Astrocyte of the cerebellum (primary cell): ENCODE measurements at places on chromosomes 12 and 14.

GRCh38 chr14:57729208-57730187 lies 136.4 kb downstream of the SLC35F4 start:
- no peak for DNase-seq

- no peak for DNase-seq
Observed at GRCh38 chr12:126627596-126627995, 1562.4 kb downstream of the AACS start.

DNA sequence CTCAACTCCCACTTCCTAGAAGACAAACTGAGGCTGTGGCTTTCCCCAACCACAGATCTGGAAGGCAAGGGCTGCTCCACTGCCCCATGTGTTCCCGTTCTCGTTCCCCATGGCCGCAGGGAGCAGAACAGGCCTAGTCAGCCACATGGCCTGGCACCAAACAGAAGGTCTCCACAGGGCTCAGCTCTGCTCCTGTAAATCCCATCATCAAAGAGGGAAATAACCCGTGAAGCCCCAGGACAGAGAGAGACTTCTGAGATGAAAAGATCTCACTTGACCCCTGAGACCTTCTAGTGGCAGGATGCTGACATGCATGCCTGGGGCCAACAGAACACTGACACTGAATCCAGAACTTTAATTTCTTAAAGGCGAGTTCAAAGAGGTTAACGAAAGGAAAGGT lies 68.9 kb downstream of the BCL11B start:
- DNase-seq: no peak

GRCh38 chr14:33932576-33933345 lies 18.1 kb downstream of the EGLN3 start:
- DNase-seq: peak; percentile 51

- DNase-seq: no peak
Observed at GRCh38 chr14:100439781-100440180, 116.6 kb downstream of the SLC25A47 start.

DNA sequence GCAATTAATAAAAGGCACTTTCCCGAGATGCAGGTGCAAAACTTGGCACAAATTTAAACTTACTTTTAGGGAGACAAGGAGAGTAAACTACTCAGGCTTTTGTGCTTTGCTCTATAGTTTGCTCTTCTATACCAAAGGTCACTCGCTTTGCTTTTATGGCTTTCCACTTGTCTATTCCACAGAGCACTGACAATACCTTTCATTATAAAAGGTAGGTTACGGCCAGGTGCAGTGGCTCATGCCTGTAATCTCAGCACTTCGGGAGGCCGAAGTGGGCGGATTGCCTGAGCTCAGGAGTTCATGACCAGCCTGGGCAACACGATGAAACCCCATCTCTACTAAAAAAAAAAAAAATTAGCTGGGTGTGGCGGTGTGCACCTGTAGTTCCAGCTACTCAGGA lies 32.9 kb downstream of the ALKBH1 start:
- no peak for DNase-seq

DNA sequence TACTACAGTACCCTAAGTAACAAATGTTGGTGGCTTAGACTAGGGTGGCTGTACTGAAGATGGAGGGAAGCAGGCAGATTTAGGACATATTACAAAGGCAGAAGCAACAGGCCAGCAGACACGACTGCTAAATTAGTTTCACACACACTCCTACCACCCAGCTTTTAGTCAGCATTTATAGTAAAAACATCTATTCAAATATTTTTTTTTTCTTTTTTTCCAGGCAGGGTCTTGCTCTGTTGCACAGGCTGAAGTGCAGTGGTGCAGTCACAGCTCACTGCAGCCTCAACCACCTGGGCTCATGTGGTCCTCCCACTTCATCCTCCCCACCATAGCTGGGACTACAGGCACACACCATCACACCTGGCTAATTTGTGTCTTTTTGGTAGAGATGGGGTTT lies 72.9 kb downstream of the CDK17 start:
- DNase-seq: no peak

DNA sequence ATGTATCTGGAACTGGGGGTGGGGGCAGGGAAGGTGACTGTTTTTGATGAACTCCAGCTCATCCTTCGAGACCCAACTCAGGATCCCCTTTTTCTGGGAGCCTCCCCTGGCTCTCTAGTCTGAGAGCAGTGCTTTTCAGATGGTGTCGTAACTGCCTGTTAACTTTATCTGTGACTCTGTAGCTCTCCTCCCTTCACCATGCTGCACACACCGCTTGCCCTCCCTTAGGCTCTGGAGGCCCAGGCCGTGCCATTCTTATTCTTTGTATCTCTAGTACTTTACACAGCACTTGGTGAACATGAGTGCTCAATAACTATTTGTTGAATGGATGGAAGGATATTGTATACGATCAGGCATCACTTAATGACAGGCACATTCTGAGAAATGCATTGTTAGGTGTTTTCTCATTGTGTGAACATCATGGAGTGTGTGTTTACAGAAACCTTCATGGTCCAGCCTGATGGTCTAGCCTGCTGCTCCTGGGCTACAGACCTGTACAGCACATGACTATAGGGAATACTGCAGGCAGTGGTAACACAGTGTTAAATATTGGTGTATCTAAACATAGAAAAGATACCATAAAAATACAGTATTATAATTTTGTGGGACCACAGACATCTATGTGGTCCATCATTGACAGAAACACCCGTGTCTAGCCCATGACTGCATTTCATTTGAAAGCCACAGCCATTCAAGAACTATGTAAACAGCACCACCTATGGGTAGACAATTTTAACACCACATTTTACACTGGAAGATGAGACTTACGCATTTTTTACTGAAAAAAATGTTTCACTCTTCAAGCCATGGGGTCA lies 91.8 kb downstream of the EML1 start:
- DNase-seq: peak; percentile 64

- DNase-seq: no peak
Observed at GRCh38 chr12:123856681-123857080, 94.6 kb downstream of the DNAH10 start.

DNA sequence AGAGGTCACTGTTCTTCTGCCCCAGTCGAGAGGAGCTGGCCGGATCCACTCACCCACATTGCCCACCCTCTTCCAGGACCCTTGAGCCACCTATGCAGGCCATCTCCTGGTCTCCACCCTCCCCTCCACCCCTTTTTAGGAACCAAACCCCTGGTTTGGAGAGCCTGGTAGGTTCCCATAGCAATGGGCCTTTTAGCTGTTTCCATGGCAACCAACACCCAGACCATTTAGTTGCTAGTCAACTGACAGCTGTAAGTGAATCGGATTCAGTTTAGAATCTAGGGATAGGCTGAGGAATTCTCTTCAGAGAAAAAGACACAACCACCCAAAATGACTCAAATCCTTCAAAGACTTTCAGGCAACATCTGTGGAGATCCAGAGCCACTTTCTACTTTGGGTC lies 16.5 kb downstream of the NPC2 start:
- no peak for DNase-seq

GRCh38 chr12:57803319-57803893 lies 15.1 kb downstream of the AVIL start:
- DNase-seq: peak; percentile 16

DNA sequence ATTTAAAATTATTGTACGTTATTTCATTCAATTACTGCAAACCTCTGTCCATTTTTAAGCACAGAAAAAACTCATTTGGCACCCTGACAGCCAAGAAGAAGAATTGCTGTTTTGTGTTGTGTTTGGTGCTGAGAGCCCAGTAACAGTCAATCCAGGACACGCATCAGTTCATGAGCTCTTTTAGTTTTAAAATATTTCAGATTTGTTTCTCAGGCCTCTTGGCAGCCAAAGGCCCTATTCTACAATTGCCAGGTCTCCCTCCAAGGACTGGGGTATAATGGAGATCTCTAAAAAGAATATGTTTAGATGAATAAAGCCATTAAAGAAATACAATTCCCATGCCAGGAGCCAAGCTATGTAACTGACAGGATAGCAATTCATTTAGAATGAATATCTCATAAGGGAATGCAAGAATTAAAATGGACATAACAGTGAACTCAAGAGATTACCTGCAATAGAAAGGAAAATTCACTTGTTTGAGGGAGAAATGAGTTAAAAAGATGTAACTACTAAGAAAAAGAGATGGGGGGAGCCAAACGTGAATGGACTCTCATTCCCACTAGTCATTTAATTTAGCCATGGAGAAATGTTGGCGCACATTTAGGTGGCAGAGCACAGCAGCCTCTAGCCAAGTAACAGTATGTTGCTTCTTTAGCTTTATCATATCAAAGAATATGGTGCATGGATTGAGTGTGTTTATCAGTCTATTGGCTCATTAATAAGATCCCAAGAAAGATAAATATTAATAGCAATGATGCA lies 140.6 kb upstream of the PELI2 start:
- no peak for DNase-seq

DNA sequence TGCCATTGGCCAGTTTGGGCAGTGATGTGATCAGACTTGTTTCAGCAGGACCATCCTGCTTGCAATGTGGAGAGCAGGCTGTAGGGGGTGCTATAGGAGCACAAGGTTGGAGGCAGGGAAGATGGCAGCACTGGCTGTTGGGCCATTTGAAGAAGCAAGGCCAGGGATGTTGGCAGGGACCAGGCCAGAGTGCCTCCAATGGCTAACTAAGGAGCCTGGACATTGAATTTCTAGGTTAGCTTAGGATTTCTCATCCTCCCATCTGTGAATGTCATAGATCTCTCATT lies 23.5 kb downstream of the FGF23 start:
- DNase-seq: no peak

DNA sequence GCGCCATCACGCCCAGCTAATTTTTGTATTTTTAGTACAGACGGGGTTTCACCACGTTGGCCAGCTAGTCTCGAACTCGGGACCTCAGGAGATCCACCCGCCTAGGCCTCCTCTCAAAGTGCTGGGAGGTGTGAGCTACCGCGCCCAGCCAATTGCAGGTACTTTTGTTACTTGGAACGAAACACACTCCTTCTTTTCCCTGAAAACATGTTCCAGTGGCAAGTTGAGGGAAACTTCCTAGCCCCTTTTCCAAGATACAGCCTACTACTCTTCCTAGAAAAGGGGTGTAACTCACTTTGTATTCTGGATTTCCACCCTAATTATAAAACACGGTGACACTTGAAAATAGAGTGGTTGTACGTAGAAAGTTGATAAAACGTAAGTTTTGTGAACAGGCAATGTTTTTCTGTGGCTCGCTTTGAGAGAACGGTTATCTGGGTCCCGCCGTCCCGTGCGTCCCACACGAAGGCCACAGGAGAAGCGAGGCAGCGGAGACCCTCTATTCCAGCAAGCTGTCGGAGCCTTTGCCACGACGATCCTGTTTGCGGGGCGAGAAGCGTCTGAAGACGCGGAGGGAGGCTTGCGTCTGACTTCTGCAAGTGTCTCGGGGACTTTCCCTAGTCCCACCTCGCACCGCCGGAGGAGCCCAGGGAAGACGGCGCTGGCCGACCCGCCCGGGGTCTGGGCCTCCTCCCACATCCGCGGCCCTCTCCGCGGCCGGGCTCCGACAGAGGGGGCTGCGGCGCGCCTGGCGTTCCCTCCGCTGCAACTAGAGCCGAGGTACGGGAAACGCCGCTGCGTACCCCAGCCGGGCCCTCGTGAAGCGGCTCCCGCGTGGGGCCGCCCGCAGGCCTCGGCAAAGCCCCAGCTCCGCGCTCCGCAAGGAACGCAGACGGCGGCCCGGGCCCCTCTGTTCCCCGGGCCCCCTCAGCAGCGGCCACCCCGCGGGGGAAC lies 745 bp downstream of the CDCA4 start:
- DNase-seq: no peak

DNA sequence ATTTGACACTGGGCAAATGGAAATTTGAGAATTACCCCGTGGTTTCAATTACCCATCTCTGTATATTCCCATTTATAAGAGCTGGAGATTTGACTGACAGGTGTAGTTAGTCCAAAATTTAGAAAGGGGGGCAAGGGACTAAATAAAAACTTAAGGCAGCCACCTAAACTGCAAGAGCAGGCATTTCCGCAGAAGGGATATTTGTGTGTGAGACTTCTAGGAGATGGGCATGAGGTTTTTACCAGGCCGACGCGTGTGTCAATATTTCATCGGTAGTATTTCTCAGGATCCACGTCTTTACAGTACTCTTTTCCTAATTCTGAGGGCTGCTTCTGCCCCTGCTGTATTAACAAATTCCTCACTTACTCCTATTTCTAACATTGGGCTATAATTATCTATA lies 1.4 kb downstream of the FAR2 start:
- no peak for DNase-seq

DNA sequence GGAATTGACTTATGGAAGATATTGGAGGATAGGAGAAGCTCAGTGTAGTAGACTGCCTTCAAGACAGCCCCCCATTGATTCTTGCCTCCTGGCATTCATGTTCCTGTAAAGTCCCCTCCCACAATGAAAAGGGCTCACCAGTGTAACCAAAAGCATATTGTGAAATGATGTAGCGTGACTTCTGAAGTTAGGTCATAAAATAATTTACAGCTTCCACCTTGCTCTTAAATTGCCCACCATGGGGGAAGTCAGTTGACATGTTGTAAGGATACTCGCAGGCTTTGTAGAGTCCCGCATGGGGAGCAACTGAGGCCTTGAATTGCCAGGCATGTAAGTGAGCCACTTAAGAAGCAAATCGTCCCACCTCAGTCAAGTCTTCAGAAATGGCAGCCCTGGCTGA lies 25.1 kb downstream of the GTSF1 start:
- DNase-seq: no peak

DNA sequence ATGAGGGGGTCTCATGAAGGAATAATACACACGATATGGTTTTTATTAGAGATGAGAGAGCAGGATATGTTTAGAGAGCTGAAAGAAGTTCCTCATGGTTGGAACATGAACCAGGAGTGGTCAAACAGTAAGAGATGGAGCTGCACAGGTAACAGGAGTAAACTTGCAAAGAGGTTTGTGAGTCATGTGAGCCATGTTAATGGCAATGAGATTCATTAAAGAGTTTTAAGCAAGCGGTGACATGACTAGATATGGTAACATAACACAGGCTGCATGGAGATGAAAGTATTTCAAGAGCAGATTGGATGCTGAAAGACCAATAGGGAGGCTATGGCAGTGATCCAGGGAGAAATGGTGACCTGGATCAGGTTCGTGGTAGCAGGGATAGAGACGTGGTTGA lies 62.6 kb upstream of the SSTR1 start:
- DNase-seq: no peak

DNA sequence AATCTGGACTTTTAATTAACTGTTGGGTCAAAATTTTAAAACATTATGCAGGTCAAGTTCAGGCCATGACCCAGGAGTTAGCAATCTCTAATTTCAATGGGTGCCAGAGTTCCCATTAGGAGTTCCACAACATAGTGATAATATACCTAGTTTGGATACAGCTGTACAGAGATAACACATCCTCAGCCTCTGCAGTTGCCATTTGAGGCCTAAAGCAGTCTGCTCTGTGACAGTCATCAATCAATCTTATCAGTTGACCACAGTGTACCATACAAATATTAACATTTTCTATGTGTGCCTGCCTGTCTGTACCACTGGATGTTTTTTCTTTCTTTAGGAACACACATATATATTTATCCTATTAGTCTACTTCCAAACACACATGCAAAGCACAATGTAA lies 54.0 kb upstream of the BBS10 start:
- no peak for DNase-seq
